ENCODE measurements at places on chromosomes 2 and 18. TPM values are rescaled to one million over a fixed set of nuclear protein-coding genes. Genes with fewer than 3 reads are reported as not detected.

Gene COLEC11
- total RNA-seq = 5.5 TPM

Gene DUSP19
- total RNA-seq = 0.67 TPM

Gene MEMO1
- total RNA-seq = 38.8 TPM

- no peak for DNase-seq
These were observed 721 bp downstream of the ADAM17 start for GRCh38 chr2:9554921-9555296.

Gene FEZ2
- total RNA-seq = 64.0 TPM

DNA sequence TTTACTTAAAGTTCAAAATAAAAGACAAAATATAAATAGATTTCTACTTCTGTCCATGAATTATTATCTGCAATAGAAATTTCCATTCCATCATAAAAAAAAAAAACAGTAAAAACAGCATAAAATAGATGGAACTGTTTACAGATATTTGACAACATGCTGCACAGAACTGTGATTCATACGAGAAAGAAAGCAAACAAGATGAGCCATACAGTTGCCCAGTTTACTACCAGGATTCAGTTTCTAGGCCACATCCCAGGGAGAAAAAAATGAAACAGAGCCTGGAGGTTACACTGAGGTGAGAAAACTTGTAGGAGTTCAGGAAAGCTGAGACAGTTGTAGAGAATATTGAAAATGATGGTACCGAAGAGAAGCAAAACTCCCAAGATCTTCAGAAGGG, 1426.9 kb upstream of the ACVR2A start:
- no peak for DNase-seq

DNA sequence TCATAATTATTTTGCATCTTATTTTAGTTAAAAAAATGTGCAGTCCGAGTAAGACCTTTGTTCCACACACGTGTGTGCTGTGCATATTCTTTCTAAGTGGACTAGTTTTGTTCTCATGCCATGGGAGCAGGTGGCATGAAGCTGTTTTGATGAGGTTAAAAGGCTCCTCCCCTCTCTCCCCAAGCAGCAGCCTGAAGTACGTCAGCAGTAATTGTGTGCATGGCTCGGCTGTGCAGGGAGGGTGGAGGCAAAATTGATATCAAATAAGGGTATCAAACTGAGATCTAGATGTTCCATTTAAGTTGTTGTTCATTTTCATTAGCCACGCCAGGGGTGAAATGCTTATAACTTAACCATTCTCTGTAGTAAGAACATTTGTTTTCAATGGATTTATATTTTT, at the start of gene NYAP2:
NYAP2 (plus strand) TSS at position 207 of the 400 bp plus-strand sequence. CDS start 9,171 bp downstream, outside the sequence.
- DNase-seq = no peak

- no peak for DNase-seq
These were observed 67.5 kb downstream of the MYL12B start for GRCh38 chr18:3329471-3329870.

GRCh38 chr2:46296840-46297545, at the start of gene EPAS1:
TSS of gene EPAS1 (plus strand) at chr2:46297407. CDS start at chr2:46297912, 505 bp downstream.
- DNase-seq = peak; percentile 99

GRCh38 chr2:131431336-131431735, 44.6 kb upstream of the TUBA3D start:
- DNase-seq = no peak

Gene KCNG2
- total RNA-seq = 0.51 TPM

GRCh38 chr2:31384351-31384750, 30.2 kb downstream of the XDH start:
- no peak for DNase-seq

DNA sequence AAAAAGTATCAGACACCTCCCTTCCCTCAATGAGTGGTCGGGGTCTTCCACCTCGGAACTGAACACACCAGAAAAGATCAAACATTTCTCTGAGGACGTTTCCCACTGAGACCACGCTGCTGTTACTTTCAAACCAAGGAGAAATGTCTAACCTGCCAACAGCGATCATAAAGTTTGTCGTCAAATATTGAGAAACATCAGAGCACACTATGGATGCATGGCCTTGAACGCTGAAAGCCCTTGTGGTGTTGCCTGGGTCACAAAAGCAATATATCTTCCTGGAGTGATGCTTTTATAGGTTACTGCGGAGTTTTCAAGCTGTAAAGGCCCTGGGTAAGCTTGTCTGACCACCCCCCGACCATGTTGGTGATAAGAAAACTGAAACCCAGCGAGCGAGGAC, 70.2 kb upstream of the ID2 start:
- DNase-seq = no peak

DNA sequence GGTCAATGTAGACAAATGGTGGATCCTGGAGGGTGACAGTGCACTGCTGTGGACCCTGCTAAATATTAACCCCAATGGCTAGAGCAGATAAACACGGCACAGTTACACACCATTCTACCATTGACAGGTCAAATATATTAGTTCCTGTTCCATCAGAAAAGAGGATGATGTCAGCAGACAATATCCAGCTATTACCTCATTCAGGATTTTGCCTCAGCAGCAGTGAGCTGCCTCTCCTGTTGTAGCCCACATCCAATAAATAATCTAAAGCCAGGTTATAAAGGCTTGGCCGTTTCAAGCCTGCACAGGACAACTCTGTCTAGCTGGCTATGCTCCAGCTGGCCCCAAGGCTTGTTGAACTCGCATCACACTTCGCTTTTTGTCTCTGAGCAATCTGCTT, 31.6 kb upstream of the NETO1 start:
- DNase-seq = no peak

GRCh38 chr2:27723372-27724144, 48.0 kb upstream of the MRPL33 start:
- DNase-seq = peak; percentile 88

DNA sequence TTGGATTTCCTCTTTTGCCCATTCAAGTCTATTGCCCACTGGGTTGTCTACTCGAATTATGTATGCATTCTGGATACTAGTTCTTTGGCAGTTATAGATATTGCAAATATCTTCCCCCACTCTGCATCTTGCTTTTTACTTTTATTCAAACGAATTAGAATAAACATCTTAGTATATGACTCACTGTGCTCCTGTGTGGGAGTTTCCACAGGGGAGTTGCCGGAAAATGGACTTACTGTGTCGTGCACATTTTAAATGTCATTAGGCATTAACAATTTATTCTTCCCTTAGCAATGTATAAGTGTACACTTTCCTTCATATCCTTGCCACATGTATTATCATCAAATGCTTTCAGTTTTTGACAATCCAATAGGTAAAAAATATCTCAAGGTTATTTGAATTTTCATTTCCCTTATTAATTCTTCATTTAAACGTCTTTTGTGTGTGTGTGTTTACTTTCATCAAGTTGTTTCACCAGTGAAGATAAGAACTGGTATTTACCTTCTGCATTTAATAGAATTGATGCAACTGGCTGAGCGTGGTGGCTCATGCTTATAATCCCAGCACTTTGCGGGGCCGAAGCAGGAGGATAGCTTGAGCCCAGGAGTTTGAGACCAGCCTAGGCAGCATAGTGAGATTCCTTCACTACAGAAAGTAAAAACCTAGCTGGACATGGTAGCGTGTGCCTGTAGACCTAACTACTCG, 4.6 kb upstream of the UGT1A5 start:
- no peak for DNase-seq

Gene ATF2
- total RNA-seq = 51.5 TPM

Gene POTEC
- total RNA-seq = not detected

DNA sequence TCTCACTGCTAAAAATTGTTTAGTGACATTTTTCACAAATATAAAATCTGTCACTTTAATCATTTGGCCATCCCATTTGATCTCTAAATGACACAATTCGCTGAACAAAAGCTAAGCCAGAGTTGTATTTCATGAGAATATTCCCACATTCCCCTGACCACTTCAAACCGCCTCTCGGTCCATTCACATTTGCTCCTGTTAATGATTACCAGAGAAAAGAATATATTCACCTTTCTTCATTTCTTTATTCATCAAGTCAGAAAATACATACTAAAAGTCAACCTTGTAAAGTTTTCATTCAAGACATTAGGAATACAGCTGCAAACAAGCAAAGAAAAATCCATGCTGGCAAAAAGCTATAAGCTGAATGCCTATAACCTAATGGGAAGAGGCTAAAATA, 225.5 kb downstream of the DOK6 start:
- no peak for DNase-seq

GRCh38 chr2:190846746-190847145, 33.9 kb upstream of the GLS start:
- no peak for DNase-seq

DNA sequence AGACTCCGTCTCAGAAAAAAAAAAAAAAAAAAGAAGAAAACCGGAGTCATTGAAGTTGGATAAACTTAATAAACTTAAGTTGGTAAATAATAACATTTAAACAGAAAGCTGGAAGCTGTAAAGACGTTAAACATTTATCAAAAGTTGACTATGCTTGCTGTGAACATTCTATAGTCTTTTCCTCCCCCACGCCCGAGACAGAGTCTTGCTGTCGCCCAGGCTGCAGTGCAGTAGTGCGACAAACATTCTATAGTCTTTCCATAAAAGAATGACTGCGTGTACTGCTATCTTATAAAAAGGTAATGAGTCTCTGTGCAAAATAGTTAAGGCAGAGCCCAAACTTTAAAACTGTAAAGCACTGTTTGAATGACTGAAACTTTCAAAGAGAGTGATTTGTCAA, 45.2 kb downstream of the PPP4R1 start:
- DNase-seq = no peak

Gene IGFBP2
- 59.9 TPM for total RNA-seq

- no peak for DNase-seq
These were observed 119.7 kb upstream of the NRXN1 start for GRCh38 chr2:51151490-51152140.

GRCh38 chr18:54444319-54444914, 86.7 kb downstream of the C18orf54 start:
- no peak for DNase-seq

Gene KCNF1
- total RNA-seq = 0.13 TPM

Gene GALM
- 16.3 TPM for total RNA-seq

GRCh38 chr2:185208261-185208660, 530.3 kb upstream of the FSIP2 start:
- no peak for DNase-seq

Gene ELOA2
- total RNA-seq = not detected

- peak; percentile 71 for DNase-seq
These were observed 62.8 kb upstream of the OTOS start for GRCh38 chr2:240203031-240203787.

Gene IL1B
- 8.2 TPM for total RNA-seq

DNA sequence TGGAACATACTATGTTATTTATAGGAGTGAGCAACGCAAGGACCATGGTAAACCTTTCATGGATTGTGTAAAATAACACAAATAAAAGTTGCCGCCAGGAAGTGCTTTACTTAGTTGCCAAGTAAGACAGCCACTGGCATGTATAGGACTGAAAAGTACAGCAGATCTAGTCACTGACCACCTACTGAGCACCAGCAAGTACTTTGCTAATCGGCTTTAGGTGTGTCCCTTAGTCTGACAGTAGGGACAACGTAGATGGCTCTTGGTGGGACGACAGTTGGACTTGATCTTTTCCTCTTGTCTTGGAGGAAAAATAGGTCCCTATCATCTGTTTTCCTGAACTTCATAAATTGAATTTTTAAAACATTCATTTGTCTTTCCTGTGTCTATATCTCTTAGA, 13.6 kb upstream of the CXXC1 start:
- DNase-seq = no peak

Gene GPR35
- total RNA-seq = 1.9 TPM

- DNase-seq = no peak
These were observed 1441.7 kb upstream of the CELF4 start for GRCh38 chr18:39007031-39007902.

DNA sequence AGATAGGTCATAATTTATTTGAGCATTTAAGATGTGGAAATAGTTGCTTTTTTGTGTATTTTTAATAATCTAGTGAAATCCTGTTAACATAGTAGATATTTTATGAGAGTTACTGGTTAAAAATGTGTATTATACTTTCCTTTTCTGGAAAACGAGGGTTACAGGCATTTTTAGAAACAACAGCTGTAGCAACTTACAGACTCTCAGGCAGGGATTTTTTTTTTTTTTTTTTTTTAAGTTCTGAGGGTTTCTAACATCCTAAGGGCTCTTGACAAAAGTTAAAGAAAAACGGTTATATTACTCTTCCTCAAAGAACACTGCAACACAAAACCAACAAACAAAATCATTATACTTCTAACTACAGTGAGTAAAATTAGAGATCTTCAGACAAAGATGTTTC, 205.9 kb downstream of the ACKR3 start:
- no peak for DNase-seq

- DNase-seq = no peak
These were observed 122.7 kb upstream of the NABP1 start for GRCh38 chr2:191555092-191555742.

Gene COL4A4
- 0.45 TPM for total RNA-seq

Gene CROCC2
- total RNA-seq = not detected
